PC-3 (cell line): ENCODE measurements at places on chromosomes 4 and X. TPM values are rescaled to one million over a fixed set of nuclear protein-coding genes. Genes with fewer than 3 reads are reported as not detected.

SFRP2 gene
- not detected in 2 replicates for total RNA-seq

KCNE5 gene
- not detected in 2 replicates for total RNA-seq

F11 gene
- not detected in 2 replicates for total RNA-seq

DNA sequence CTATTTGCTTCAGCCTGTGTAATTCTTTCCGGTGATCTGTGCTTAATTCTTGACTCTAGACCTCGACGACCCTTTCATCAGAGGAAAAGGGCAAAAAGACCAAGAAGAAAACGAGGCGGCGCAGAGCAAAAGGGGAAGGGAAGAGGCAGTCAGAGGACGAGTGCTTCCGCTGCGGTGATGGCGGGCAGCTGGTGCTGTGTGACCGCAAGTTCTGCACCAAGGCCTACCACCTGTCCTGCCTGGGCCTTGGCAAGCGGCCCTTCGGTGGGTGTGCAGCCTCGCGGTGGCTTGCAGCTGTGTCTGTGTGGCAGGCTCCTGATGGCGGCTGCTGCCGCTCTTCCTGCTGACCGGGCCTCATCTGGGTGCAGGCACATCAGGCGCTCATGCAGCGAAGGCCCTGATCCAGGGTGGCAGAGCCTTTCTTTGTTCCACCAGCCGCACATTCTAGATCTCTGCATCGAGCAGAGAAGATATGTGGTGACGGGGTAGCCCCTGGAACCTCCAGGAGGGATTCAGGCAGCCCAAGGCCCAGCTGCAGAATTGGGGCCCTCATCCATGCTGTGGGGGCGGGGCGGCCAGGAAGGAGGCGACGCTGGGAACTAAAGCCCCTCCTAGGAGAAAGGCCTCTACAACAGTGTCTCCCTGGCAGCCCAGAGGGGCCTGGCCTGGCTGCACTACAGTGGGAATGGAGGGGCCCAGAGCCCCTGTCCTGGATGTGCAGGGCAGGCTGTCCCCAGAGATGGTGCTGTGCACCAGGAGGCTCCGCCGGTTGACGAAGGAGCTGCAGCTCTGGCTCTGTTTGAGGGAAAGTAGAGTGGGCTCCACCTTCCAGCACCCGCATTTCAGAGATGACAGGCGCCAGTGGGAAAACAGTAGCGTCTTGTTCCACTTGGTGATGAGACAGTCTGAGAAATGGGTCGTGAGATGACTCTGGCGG lies 32.1 kb downstream of the NELFA start:
- no peak overlapping the region for H3K27ac ChIP-seq
- H3K4me3 ChIP-seq, result no peak overlapping the region
- H3K4me1 ChIP-seq, result no peaks in the 10 kb centered on the region
- H3K27me3 ChIP-seq, result no peaks in the 10 kb centered on the region

DNA sequence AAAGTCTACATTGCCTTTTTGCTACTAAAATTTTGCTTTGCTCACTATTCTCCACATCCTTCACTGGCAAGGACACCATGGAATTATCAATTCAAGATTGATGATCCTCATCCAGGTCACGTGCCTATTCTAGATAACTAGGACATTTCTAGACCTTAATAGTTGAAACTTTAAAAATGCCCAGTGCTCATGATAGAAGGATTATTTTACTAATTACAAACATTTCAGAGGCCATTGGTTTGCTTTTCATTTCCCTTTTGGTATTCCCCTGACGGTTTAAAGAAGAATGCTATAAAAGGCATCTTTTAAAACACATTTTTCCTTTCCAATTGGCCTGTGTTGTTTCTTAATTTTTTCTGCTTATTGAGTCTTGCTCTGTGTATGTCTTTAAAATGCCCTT lies 249.4 kb downstream of the NDST4 start:
- no peaks in the 10 kb centered on the region for H3K36me3 ChIP-seq
- no peak overlapping the region for H3K4me3 ChIP-seq
- DNase-seq, result no peak
- H3K4me1 ChIP-seq, result no peaks in the 10 kb centered on the region

DNA sequence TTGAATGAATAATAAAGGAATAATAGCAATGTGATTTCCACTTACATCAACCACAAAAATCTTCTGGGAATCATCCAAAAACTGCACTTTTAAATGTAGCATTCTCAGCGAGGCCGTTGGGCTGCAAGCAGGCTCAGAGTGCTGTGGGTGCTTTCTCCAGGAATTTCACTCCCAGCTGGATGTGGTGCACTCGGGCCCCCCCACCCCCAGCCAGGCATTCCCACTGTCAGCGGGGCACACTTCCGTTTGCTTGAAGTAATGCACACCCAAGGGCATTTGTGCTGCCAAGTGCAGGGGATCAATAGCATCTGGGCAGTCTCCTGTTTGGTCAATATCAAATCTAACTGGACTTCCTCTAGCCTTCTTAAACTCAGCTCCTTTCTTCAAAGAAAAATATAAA lies at the start of gene FRMD7:
Gene FRMD7 (minus strand): TSS at position 278 of the 400 bp plus-strand sequence. CDS start 176 bp downstream, at position 102.
- no peak within 1 kb of the TSS for H3K27ac ChIP-seq
- no peaks in the 10 kb centered on the region for H3K27me3 ChIP-seq
- no peak for DNase-seq
- no peak within 1 kb of the TSS for H3K4me3 ChIP-seq
- H3K4me1 ChIP-seq, result peaks cover 3% of the 10 kb centered on the region; the same call in 1 of the 2 replicates

DCAF8L2 gene
- total RNA-seq, result not detected in 2 replicates

GPRIN3 gene
- not detected in 2 replicates for total RNA-seq

PTTG2 gene
- not detected in 2 replicates for total RNA-seq

GRCh38 chrX:69324851-69325250 lies 159.6 kb upstream of the PJA1 start:
- H3K27ac ChIP-seq, result no peak overlapping the region
- H3K4me1 ChIP-seq, result no peaks in the 10 kb centered on the region
- no peaks in the 10 kb centered on the region for H3K36me3 ChIP-seq
- no peak overlapping the region for H3K4me3 ChIP-seq

SPON2 gene
- 0.80 and 1.0 TPM in 2 replicates for total RNA-seq

GRCh38 chr4:157977086-157977485 lies 195.7 kb downstream of the GASK1B start:
- H3K27me3 ChIP-seq, result no peaks in the 10 kb centered on the region
- H3K4me1 ChIP-seq, result no peaks in the 10 kb centered on the region
- no peaks in the 10 kb centered on the region for H3K36me3 ChIP-seq
- DNase-seq, result no peak
- H3K4me3 ChIP-seq, result no peak overlapping the region

DNA sequence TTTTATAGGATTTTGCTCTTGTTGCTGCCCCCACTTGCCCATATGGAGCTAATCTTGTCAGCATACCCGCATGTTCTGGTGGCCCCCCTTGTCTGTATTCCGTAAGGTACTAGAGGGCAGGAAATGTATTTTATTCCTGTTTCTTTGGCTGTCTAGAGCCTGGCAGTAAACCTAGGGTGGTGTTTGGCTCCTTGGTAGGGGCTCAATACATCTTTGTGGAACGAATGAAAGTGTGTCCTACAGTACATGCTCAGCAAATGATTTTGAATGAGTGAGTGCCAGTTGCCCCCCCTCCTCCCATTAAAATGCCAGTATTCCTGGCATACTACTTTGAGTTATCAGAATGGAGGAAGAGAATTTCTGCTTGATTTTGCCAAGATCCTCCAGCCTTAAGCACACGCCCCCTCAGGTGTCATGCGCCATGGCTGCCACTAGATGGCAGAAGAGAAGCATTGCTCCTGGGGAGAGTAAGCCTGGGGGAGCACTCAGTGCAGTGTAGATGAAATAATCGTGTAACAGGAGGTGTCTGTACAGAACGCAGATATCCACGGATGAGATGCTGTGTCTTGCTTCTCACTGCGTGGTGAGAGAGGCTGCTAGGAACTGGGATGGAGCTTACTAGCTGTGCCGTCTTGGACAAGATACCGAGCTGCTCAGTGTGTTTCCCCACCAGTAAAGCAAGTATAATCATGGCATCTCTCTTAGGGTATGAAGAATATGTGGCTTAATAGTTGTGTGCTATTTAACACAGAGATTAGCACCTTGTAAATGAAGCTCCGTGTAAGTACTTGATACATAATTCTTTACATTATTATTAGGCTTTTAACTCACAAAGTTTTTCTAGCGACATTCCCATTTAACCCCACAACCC lies 17.2 kb upstream of the RNF212 start:
- no peaks in the 10 kb centered on the region for H3K4me1 ChIP-seq
- no peaks in the 10 kb centered on the region for H3K36me3 ChIP-seq
- no peak overlapping the region for H3K4me3 ChIP-seq
- peaks cover 4% of the 10 kb centered on the region; the same call in 1 of the 2 replicates for H3K27me3 ChIP-seq

- peak; percentile 10 for DNase-seq
- no peak overlapping the region for H3K27ac ChIP-seq
- peaks cover 37% of the 10 kb centered on the region for H3K4me1 ChIP-seq
- no peak overlapping the region for H3K4me3 ChIP-seq
Observed at GRCh38 chrX:17552044-17552650, 177.1 kb downstream of the NHS start.

DNA sequence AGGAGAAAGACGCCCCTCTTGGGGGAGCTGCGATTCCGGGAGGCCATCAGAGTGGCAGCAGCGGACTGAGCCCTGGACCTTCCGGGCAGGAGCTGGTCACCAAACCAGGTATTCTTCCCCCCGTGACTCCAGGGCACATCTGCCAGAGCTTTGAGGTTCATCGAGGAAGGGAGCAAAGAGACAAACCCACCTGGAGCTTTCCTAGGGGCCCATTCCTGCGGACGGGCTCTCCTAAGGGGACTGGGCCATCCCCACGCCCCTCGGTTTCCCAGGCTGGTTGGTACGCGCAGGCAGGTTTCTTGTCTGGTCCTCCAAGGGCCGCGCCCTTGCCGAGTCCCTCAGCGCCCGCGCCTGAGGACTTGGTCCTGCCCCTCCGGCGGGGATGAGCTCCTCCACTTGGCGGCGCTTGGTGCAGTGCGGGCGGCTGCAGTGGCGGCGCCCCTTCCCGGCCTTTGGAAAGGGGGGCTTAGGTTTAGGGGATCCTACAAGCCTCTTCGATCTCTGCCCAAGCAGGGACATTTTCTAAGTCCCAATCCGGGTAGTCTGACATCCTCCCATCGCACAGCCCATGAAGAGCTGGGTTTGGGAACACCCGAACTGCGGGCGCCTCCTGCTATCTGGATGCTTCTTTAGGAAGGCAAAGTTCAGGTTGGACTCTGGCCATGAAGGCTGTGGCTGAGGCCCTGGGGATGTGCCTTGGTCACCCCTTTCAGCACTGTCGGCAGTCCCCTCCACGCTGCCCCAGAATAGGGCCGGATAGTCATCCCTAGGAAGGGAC lies 538 bp downstream of the STBD1 start:
- H3K4me3 ChIP-seq, result peak overlapping the region; percentile 99
- peak; percentile 49 for DNase-seq
- H3K36me3 ChIP-seq, result peaks cover 3% of the 10 kb centered on the region; the same call in 1 of the 2 replicates
- peak overlapping the region; percentile 83 for H3K27ac ChIP-seq

AFM gene
- not detected in 2 replicates for total RNA-seq

THAP9 gene
- 3.2 and 3.3 TPM in 2 replicates for total RNA-seq

DNA sequence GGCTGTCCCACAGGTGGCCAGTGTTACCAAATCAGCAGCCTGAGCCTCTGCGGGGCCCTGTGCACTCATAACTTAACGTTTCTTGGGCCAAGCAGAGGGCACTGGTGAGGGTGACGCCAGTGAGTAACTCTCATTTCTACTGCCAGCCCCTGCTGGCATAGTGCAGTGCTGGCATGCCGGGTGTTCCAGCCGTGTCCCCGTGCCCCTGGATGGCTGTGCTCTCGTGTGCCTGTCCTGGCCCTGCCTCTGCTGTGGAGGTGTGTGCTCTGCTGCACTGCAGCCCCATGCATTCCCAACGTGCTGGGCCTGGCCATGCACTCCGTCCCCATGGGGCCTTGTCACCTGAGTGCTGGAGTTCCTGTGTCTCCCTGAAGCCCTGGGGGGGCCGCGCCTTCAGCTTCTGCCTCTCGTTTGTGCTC lies 14.7 kb downstream of the TBC1D14 start:
- no peak for DNase-seq
- no peaks in the 10 kb centered on the region for H3K4me1 ChIP-seq
- H3K27ac ChIP-seq, result no peak overlapping the region
- H3K27me3 ChIP-seq, result no peaks in the 10 kb centered on the region

HS6ST2 gene
- total RNA-seq, result 6.1 and 7.4 TPM in 2 replicates

DDIT4L gene
- total RNA-seq, result not detected in 2 replicates

ABRAXAS1 gene
- total RNA-seq, result 2.6 and 10.3 TPM in 2 replicates

DNA sequence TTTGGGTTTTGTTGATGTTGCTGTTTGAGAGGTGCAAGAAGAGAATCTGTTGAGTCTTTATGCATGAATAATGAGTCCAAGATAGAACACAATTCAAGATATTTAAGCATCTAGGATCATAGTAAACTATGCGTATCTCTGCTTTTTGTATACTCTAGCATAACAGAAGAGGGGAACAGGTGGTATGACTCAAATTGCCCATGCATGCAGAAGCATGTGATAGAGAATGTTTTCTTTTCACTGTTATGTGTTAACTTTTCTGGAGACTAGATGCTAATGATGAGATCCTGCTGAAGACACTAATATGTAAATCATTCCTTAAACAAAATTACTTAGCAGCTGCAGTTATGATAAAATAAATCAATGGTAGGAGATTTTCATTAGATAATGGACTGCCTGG lies 165.3 kb upstream of the FTHL17 start:
- no peaks in the 10 kb centered on the region for H3K4me1 ChIP-seq
- no peaks in the 10 kb centered on the region for H3K27me3 ChIP-seq
- no peak overlapping the region for H3K27ac ChIP-seq

DNA sequence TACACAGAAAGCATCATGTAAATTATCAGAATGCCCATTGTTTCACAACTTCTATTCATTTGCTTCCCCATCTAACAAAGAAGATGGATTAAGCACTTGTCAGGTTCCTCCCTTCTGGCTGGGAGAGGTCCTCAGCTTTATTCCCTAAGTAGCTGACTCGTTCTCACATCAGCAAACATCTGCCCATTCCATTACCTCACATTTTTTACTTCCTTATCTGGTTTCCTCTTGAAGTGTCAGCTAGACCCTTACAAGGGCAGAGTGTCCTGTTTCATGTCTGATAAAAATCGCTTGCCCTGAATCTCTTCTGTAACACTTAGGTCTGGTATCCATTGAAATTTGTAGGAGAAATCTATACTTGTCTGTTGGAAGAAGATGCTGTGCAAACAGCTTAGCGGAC lies 34.7 kb downstream of the TMPRSS11A start:
- H3K27ac ChIP-seq, result no peak overlapping the region; the same call in 1 of the 2 replicates
- peak; percentile 33 for DNase-seq
- H3K4me1 ChIP-seq, result peaks cover 16% of the 10 kb centered on the region
- 0 out of 2 replicates have a peak, but pooled peaks cover 4% of the 10 kb centered on the region for H3K27me3 ChIP-seq
- H3K4me3 ChIP-seq, result no peak overlapping the region

DNA sequence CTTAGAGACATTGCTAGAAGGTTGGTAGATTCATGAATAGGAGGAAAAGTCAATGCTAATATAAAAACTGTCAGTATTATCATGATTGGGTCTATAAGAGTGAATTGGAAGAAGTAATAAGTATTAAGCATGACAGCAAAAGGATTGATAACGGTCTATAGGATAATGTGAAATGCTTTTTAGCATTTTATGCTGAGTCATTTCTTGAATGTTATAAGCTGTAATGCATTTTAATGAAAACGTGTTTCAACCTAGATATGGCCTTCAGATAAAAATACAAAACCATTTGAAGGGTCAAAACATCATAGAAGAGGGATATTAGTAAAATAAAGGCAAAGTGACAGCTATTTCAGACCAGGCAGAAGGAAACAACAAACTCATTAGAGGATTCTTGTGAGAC lies 353.5 kb downstream of the SH2D1A start:
- H3K36me3 ChIP-seq, result no peaks in the 10 kb centered on the region
- H3K4me1 ChIP-seq, result no peaks in the 10 kb centered on the region
- no peak overlapping the region for H3K4me3 ChIP-seq
- DNase-seq, result no peak

GRCh38 chr4:83618991-83619645 lies 83.2 kb downstream of the GPAT3 start:
- H3K4me3 ChIP-seq, result no peak overlapping the region
- peaks cover 23% of the 10 kb centered on the region for H3K4me1 ChIP-seq
- no peaks in the 10 kb centered on the region for H3K36me3 ChIP-seq
- peak overlapping the region; percentile 77 for H3K27ac ChIP-seq
